ENCODE measurements at places on chromosomes 3 and 15.
A peak's percentile ranks its signal among the peaks of the same experiment; 100 is the strongest.

DNA sequence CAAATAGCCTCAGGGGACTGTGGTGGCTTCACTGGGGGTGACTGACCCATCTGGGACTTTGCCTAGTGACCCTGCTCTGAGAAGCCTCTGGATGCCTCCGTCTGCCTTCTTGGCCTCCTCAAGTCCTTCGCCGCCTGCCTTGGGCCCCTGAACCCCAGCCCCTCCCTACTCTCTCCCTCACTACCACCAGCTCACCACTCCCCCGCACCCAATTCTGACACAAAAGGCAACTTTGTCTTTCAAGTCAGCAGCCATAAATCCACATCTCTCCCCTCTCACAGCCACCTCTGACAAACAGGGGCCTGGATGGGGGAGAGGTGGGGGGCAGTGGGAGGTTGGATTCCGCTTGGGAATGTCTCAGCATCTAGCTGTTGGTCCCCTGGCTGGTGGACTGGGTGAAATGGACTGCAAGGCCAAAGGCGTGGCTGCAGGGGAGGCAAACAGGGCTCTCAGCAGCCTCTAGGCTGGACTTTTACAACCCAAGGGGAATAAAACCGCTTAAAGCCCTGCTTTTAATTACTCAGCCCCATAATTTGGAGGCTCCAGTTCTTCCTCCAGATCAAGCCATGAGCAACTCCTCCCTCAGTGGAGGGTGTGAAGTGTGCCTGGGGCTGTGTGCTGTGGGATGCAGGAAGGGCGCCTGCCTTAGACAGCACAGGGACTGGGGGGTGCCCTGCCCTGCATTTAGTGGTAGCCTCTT lies 33.4 kb downstream of the IGDCC3 start:
- no peak for DNase-seq

DNA sequence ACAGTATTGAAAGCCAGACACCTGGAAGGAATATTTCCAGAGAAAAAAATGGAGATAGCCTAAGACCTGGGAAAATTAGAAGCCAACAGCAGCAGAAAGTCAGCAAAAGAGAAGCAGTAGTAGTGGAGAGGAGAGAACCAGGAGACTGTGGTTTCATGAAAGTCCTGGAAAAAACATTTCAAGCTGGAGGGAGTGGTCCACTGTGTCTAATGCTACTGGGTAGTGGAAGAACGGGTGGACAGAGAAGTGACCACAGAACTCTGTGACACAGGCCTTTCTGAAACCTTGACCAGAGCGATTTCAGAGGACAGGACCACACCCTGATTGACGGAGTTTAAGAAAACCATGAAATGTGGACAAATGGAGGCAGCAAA lies 15.3 kb upstream of the SH3BP5 start:
- no peak for DNase-seq

GRCh38 chr3:31294430-31295149 lies 238.1 kb upstream of the STT3B start:
- DNase-seq: no peak

GRCh38 chr3:175386630-175387029 lies 527.5 kb downstream of the NAALADL2 start:
- DNase-seq: no peak

GRCh38 chr3:173632945-173633344 lies 235.4 kb downstream of the NLGN1 start:
- DNase-seq: no peak

DNA sequence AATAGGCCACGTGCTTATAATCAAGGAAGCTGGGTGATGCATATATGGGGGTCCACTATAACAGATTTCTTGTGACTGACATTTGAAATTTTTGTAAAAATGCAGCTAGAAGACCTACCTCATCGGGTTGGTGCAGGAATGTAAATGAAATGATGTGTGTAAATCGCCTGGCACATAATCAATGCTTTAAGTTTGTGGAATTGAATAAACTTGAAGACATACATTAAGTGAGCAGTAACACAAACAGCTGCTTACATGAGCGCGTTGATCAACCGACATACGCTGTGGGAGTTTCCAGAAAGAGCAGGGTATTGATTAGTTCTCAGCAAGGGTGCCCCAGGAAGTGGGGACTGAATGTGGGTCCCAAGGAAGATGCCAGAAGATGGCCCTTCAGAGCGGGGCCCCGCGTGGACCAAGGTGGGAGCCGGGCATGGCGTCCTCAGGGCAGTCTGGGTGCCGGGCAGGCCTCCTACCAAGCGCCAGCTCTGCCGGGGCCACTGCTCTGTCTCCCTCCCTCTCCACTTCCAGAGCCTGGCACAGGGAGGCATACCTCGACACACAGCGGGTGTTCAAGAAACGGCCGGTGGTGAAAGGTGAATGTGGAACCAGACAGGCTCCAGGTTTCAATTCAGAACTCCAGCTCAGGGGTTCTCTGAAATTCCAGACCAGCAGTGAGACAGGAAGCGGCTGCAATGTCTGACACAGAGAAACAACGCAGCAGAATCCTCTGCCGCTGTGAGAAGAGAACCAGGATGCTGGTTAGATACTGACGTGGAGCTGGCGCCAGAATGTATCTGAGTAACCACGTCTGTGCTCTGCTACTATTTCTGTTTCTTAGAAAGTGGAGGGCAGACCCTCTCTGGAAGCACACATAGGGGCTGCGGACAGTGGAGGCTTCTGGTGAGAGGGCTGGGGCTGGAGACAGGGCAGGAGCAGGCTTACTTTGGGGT lies 12.6 kb downstream of the BFSP2 start:
- DNase-seq: no peak

DNA sequence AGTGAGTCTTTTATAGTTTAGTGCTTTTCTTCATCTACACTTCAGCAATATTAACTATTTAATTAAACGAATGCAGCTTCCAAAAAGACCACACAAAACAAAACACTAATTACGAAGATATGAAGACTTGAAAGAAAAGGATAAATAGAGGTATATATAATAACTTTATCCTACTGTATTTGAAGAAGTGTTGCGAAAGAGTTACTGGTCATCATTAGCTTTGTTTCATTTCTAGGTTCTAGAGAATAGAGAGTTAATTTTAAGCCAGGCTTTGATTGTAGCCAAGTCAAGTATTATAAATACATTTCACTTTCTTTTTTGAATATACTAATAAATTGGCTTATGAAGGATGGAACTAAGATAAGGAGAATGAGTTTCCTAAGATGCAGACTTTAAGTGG lies 416.8 kb upstream of the GBE1 start:
- no peak for DNase-seq

DNA sequence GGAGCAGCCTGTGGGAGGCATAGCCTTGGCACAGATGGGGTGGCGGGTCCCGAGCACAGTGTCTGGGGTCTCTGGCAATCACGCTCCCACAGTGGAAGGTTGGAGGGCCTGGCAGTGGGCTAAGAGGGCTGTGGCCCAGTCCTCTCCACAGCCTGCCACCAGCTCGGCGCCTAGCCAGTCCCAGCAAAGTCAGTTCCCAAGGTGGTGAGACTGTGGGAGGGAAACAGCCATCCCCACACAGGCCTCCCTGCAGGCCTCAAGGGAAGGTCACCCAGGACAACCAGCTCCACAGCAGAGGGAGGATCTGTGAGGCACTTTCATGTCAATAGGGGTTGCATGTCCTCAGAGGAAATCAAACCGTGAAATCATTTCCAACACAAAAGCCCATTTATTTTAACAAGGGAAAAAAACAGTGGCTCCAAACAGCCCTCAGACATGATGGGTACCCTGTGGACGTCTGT lies 27.6 kb upstream of the LIMD1 start:
- peak; percentile 39 for DNase-seq

GRCh38 chr3:64316971-64317370 lies 91.7 kb upstream of the PRICKLE2 start:
- no peak for DNase-seq

GRCh38 chr3:171150945-171151344 lies 124.4 kb upstream of the SLC2A2 start:
- DNase-seq: no peak

DNA sequence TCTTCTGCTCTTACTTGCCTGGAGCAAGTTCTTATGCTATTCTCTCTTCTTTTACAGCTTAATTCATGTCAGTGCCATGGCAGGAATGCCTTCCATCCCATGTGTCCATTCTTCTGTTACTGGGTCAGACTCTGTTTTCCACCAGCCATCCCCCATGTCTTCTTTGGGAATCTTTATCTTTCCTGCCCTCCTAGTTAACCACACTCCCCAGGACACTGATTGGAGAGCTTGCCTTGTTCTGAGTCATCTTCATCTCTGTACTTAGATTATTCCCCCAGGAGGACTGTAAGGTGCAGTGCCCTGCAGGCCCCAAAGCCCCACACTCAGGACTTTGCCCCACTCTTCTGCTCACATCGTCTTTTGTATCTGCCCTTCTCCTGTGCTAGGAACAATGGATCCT lies 3.6 kb downstream of the ABHD17C start:
- DNase-seq: no peak

DNA sequence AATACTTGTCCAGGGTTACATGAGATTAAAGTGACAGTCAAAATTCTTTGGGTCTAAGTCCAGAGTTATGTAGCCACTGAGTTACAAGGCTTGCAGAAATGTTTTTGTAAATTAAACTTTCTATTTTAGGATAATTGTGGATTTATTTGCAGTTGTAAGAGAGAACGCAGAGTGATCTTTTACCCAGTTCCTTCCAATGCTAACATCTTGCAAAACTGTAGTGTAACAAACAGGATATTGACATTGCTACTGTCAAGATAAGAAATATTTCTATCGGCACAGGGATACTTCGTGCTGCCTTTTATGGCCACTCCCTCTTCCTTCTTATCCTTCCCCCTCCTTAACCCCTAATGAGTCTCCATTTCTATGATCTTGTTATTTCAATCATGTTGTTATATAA lies 1022.9 kb downstream of the MCTP2 start:
- DNase-seq: no peak
